Putamen (tissue), 1 donor: ENCODE measurements at places on chromosomes 1 and 21.

DNA sequence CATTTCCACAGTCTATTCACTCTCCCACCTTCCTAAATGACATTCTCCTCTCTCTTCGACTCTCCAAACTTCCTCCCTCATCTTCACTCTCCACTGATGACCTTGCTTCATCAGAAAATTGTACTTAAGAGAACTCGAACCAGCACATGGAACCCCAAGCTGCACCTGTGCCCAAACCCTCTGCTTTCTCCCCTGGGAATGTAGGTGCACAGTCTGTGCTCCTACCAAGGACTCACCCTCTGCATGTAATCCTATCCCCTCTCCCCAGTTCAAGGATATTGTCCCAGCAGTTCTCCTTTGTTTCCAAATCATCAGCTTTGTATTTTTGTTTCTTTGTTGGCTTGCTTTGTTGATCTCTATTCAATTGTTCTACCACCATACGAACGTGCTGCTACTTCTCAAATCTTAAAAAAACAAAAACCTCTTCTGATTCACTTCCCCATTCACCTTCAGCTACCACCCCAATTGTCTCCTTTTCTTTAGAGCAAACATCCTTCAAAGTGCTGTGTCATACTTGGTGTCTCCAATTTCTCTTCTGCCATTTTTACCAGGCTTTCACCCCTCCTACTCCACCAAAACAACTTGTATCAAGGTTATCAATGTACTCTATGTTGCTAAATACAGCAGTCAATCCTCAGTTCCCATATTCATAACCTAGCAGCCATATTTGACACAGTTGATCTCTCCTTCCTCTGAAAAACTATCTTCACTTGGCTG, 26.8 kb downstream of the RAB3B start:
- no peak for DNase-seq

GRCh38 chr1:62528015-62528414, 69.3 kb upstream of the ANGPTL3 start:
- no peak for DNase-seq

- no peak for DNase-seq
Measured at GRCh38 chr1:31013187-31013864, 52.2 kb downstream of the PUM1 start.

GRCh38 chr1:112904831-112905261, 51.1 kb downstream of the SLC16A1 start:
- no peak for DNase-seq

GRCh38 chr1:25861316-25862286, 2.3 kb upstream of the AUNIP start:
- DNase-seq, result no peak

DNA sequence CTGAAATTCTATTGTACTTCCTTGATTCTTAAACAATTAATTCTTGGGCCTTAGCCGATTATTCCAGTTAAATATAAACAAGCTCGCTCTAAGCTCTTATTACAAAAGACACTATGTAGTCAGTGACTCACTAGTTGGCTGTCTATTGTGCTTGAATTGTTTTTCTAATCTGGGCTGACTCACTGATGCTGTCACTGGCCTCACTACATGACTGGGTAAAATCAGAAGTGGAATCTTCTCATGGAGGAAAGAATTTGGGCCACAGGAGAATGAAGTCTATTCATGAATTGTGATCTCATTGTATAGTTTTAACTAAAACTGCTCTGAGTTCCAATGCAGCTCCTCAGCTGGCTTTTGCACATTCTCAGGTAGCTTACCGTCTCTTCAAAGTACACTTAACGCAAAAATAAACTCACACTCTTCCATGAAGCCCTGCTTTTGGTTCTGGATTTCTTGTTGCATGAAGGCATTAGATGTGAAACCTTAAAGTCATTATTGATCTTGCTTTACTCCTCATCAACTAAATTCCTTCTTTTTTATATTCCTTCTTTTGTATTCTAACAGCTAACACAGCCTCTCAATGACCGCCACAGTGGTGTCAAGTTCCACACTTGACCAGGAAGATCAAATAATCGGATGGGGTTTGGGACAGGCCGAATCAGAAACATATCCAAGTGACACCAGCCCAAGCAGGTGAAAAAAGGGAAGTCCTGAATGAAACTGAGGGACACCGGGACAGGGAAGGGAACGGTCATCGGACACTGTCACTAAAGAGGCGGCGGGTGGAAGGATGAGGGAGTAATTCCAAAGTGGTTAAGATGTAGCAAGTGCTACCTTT, 80.9 kb upstream of the LBR start:
- DNase-seq, result peak; percentile 93

- DNase-seq, result no peak
Measured at GRCh38 chr1:46816930-46817329, 18.1 kb downstream of the CYP4B1 start.

- no peak for DNase-seq
Measured at GRCh38 chr1:18552631-18553030, 71.9 kb downstream of the KLHDC7A start.

DNA sequence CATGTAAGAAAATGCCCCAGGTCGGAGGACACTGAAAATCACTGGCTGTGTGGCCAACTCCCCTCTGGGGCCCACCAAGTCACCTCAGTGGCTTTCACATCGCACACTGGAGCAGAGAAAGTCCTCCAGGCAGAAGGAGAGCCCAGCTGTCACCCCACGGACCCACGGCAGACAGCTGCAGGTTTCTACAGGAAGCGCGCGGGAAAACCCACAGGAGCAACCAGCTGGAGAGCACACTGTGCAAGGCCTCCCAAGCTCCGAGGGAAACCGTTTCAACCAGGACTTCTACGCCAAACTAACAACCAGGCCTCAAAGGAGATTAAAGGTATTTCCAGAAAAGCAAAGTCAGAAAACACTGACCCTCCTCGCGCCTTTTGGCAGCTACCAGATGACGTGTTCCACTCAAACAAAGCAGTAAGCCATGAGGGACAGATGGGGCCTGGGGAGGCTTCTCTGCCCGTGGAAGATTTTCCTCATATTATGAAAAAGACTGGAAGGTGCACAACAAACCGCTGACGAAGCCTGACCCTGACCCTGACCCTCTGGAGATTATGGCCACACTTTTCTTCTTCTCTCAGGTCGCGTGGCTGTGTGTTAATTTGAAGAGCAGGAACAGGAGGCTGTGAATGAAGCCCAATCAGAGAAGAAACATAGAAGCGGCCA, 21.0 kb downstream of the WDR4 start:
- DNase-seq, result no peak

- DNase-seq, result peak; percentile 43
Measured at GRCh38 chr1:211829343-211830054, 1.1 kb downstream of the LPGAT1 start.

DNA sequence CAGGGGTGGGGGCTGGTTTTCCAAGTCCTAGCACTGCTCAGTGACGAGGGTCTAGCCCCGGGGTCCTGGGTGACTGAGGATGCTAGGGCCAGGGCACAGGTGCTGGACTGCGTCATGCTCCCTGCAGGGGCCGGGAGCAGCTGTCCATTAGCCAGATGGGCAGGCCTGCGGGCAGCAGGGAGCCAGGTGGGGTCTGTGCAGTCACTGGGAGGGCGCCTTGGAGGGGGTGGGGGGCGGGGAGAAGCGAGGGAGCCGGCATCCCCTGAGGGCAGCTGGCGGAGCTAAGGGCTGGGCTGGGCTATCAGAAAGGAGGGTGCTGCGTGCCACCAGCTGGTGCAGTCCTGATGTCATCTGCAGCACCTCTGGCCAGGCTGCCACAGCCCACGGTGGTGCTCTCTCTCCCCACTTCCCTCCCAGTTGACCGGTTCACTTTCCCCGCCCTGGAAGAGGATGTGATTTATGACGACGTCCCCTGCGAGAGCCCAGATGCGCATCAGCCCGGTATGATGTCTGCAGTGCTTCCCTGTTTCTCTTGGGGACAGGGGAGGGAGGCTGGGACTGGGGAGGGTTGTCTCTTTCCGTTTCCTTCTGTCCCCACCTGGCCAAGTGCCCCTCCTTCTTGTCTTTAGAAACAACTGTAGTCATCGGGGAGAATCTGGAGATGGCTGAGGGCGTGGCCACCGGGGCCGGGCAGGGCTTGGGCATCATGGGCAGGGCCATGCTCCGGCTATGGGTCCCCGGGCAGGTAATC, 63.8 kb downstream of the ARHGEF10L start:
- DNase-seq, result no peak

GRCh38 chr1:58441699-58442098, 104.8 kb downstream of the OMA1 start:
- no peak for DNase-seq

DNA sequence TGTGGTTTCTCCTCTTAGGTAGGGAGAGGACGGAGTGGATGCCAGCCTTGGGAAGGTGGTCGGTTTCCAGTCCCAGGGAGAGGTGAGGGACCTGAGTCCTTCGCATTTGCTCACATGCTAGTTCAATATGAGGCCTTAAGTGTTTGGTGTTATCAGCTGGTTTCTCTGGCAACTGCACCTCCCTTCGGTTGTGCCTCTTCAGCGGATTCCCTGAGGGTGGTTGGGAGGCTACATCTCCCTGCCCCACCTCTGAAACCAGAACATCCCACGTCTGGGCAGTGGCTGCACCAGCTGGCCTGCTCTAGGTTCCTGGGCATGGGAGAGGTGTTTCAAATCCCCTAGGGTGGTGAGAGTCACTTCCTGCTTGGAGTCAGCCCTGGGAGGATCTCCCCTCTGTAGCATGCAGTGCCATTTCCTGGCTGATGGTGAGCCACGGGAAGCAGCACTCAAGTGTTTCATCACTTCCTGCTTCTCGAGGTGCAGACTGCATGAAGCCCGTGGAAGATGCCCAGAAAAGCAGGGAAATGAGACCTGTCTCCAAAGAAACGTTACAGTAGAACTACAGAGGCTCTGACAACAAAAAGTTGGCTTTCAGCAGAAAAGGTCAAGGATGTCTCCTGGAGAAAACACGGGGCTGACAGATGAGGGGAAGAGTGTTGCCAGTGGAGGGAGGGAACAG, 4.5 kb downstream of the TMEM125 start:
- no peak for DNase-seq

GRCh38 chr1:57966340-57966739, 542.5 kb upstream of the DAB1 start:
- DNase-seq, result no peak

DNA sequence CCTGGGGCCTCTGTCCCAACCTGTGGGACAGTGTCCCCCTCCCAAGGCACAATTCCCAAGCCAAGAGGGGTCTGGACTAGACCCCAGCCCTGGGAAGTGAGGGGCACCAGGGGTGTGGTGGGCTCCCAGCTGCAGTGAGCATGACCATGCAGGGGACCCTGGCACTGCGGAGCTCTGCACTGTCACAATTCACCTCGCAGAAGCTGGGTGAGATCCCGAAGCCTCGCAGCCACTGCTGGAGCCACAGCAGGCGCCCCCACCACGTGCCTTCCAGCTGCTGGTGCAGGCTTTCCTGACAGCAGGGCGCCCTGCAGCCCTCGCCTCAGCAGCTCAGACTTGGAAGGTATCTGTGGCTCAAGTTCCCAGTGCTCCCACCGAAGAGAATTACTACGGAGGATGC, 10.0 kb upstream of the SRARP start:
- DNase-seq, result no peak

GRCh38 chr1:206769304-206769731, 1.3 kb upstream of the IL19 start:
- DNase-seq, result no peak

- peak; percentile 68 for DNase-seq
Measured at GRCh38 chr1:22778862-22779520, 68.4 kb downstream of the EPHB2 start.

DNA sequence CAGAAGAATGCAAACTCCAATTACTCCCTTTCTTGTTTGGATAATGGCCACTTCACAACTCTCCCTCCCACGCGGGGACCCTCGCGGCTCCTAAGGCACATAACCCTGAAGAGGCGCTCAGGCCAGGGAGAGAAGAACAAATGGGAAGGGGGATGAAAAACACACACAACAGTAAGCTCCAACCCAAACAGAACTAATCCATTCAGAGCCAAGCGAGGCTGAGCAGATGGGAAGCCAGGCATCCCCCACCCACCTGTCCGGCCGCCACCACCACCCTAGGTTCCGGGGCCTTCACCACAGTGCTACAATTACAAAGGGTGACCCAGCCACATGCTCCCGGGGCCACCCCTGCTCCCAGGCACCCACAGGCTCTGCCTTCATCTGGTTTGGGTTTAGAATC, 101.5 kb downstream of the MRPL37 start:
- no peak for DNase-seq

- no peak for DNase-seq
Measured at GRCh38 chr1:112636056-112636455, 16.4 kb downstream of the CAPZA1 start.

GRCh38 chr1:84247425-84248220, 53.9 kb upstream of the SAMD13 start:
- DNase-seq, result no peak

DNA sequence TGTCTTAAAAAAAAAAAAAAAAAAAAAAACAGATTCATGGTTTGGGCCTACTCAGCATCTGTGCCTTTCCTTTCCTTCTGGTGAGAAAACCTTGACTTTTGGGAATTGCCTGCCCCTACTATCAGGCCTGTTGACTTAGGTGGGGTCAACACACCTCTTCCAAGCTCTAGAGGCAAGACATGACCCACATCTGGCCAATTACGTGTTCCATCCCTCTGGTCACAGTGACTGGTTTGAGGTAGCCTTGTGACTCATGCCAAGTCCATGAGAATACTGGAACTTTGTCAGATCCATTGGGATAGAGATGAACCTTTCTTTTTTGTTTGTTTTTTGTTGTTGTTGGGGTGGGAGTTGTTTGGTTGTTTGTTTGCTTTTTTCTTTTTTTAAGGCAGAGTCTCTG, 37.3 kb upstream of the KHDRBS1 start:
- no peak for DNase-seq

- DNase-seq, result peak; percentile 15
Measured at GRCh38 chr1:25204797-25205480, 27.4 kb downstream of the SYF2 start.

GRCh38 chr21:38806153-38806941, 618 bp downstream of the ETS2 start:
- no peak for DNase-seq
